ENCODE measurements at places on chromosomes 11 and 22.

DNA sequence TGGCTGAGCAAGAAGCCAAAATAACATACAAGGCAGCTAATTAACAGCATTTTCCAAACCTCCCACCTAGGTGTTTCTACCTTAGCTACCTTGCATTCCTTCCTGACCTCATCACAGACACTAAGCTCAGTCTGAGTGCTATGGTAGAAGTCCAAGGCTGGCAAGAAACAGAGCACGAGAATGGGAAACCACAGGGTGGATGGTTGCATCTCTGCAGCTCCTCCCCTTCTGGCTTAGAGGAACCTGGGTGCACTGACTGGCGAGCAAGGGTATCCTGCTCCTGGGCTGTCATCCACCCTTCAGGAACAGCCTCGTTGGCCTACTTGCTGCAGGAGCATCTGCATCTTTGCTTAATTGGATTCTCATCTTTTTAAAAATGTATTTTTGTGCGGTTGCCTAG, 73.1 kb upstream of the KIRREL3 start:
- DNase-seq = no peak

DNA sequence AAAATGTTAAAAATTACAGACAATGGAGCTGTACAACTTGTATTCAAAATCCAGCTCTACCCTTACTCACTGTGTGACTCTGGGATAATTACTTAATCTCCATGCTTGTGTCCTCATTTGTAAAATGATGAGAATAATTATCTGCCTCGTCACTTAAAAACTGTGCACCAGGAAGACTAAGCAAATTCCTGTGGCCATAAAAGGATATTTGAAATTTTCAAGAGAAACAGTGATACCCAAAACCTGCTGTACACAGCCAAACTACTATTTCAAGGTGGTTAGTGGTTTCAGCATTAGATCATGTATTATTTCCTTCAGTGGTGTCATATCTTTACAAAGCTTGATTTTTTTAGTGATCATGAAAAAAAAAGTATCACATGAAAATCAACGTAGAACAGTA, 136.9 kb downstream of the METTL15 start:
- DNase-seq = no peak

GRCh38 chr11:11170352-11171084, 182.5 kb downstream of the CSNK2A3 start:
- no peak for DNase-seq

DNA sequence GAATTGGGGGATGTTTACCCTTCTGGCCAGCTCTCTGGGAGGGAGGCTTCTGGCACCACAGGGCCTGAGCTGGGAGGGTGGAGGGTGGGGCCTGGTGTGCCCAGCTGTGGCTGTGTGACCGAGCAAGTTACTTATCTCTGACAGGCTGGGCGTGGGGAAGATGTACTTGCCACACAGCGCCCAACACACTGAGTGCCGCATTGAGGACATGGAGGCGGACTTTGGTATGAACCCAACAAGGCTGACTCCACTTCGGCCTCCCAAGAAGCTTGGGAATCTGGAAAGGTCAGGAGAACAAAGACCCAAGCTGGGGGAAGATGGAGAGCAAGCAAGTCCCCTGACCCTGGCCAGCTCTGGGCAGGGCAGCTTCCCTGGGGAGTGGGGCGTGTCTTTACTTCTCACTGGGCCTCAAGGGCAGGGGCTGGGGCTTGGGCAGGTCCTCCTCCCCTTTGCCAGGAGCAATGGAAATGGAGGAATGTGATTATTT, 2.4 kb upstream of the MGAT3 start:
- DNase-seq = no peak

DNA sequence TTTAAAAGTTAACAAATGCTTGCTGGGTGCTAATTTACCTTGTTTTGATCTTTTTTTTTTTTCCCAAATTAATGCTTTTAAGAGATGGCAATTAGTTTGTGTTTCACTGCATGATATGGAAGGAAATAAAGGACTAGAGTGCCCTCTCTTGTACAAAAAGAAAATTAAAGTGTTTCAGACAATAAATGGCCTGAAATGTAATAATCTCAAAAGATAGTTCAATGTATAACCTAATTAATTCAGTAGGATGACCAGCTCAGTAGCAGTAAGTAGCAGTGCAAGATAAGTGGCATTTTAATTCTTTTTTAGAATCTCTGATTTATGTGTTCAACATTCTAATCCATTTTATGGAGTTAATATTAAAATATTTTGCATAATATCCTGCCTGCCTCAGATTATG, 39.9 kb upstream of the MYO18B start:
- DNase-seq = no peak

GRCh38 chr11:57357856-57358255, 19.7 kb downstream of the P2RX3 start:
- no peak for DNase-seq

DNA sequence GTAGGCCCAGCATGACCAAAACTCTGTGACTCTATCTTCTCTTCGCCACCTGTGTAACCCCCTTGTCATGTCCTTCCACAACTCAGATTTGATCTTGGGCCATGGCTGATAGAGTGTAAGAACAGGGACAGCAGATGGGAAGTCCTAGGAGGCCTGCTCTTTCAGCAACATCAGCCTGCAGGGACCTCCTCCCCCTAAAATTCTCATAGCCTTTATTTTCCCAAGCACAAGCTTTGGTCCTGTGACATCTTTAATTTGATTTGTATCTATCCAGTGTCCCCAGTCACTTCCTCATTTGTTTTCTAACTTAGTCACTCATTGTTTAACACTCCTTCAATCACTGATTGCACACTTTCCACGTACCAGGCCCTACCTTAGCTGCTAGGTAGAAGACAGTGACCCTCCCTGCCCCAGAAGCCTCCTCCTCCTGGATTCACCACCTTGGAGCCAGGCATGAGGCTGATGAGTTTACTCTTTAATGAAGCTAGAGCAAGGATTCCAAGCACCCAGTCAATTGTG, 5.3 kb downstream of the UBQLN3 start:
- no peak for DNase-seq

GRCh38 chr11:47136921-47137320, 39.8 kb downstream of the ARFGAP2 start:
- DNase-seq = no peak

DNA sequence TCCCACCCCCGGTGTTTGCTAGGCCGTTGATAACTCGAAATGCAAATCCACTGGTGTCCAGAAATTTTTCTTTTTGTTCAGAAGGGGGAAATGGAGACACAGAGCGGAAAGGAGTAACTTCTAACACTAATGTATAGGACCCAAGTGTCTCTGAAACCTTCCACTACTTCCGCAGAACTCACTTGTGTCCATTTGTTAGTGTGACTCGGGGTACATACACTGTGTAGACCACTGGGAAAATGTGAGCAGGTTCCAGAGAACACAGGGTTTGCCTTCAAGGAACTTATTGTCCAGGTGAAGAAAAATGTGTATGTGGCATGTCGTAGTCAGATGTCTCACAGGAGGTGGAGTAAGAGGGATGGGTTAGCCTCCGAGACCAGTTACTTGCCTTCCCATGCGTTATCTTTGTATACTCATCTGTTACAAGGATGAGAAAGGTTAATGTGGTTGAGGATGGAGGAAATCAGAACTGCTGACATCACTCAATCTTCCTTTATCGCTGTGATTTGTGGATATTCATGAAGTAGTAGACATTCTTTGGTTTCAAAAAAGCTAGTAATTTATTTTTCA, 857 bp downstream of the ARCN1 start:
- no peak for DNase-seq

DNA sequence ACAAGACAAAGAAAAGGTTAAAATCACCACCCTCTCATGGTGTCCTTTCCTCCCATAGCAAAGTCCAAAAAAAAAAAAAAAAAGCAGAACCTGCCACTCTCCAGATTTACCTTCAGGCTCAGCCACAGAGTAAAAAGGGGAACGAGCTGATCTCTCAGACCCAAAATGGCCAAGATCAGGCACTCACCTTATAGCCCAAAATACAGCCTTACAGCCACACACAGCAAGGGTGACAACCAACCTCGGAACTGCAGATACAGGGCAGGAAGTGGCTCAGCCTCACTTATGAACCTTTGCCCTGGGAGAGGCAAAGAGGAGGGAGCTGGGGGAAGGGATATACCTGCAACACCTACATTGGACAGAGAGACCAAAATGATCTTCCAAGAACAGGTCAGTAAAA, 4.5 kb downstream of the FHIP1B start:
- no peak for DNase-seq
